ENCODE measurements at places on chromosomes 6 and 20. TPM values are rescaled to one million over a fixed set of nuclear protein-coding genes. Genes with fewer than 3 reads are reported as not detected.

DNA sequence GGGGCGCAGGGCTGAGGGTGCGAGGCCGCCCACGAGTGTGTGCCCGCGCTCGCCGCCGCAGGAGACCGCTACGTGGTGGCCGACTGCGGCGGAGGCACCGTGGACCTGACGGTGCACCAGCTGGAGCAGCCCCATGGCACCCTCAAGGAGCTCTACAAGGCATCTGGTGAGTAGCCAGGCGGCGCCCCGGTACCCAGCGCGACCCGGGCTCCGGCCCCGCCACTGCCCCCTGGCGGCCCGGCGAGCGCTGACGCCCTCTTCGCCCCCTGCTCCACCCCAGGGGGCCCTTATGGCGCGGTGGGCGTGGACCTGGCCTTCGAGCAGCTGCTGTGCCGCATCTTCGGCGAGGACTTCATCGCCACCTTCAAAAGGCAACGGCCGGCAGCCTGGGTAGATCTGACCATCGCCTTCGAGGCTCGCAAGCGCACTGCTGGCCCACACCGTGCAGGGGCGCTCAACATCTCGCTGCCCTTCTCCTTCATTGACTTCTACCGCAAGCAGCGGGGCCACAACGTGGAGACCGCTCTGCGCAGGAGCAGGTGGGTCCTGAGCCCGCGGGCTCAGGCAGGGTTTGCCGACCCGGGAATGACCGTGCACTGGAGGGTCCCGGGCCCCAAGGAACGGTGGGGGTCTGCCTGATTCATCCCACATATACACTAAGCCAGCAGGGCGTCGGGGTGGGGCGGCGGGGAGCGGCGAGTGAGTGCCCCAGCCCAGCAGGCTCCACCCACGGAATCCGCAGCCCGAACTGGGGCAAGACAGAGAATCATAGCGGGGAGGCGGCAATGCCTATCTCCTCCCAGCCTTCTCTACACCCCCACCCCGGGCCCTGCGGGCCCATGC is 17.4 kb downstream of the HSPA12B start:
- DNase-seq, result no peak

Gene FAM83C
- not detected for total RNA-seq

DNA sequence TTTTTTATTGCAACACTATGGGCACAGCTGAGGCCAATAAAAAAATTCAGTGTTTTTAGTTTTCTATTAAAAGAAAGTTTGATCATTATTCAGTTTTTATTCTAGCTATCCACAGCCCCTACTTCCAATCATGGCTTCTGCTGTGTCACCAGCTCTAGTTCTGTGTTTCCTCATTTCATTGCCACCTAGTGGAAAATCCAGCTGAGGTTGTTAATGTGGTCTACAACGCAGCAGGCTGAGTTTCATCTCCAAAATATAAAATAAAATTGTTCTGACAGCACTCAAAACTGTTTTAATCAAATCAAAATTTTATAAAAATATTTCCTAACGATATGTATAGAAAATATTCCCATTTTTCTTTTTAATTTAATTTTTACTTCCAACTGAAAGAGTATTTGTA is 13.6 kb downstream of the COL9A1 start:
- no peak for DNase-seq

- no peak for DNase-seq
These were observed 127.5 kb upstream of the SMLR1 start for GRCh38 chr6:130699742-130700141.

DNA sequence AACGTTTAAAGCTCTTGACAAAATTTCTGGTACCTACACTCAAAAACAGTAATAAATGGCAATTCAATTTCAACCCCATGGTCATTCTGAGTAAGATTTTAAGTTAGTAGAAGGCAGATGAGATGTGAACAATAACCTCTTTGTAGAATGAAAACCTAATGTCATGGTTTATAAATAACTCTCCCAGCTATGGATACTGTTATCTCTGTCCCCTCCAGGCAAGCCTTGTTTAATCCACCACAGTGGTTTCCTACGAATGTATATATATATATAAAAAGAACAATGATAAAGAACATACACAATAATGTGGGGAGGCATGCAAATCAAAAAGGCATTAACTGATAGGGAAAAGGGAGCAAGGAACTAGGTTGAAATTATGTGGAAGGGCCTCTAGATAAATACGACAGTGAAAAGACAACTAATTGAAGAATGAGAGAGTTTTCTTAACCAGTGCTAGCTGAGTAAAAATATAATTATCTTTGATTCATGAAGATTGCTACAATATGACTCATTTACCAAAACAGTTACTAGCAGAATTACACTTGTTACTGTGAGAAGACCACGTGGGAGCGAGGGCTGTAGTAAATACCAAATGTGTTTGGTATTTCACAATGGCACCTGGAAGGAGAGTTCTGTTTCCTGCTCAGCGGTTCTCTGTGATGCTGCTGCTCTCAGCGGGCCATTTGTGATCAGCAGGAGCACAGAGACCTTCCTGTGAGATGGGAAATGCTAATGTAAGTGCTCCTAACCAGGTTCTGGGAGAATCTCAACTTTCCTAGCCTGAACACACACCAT is 173.7 kb downstream of the MBOAT1 start:
- no peak for DNase-seq

Gene NOX3
- total RNA-seq, result not detected

DNA sequence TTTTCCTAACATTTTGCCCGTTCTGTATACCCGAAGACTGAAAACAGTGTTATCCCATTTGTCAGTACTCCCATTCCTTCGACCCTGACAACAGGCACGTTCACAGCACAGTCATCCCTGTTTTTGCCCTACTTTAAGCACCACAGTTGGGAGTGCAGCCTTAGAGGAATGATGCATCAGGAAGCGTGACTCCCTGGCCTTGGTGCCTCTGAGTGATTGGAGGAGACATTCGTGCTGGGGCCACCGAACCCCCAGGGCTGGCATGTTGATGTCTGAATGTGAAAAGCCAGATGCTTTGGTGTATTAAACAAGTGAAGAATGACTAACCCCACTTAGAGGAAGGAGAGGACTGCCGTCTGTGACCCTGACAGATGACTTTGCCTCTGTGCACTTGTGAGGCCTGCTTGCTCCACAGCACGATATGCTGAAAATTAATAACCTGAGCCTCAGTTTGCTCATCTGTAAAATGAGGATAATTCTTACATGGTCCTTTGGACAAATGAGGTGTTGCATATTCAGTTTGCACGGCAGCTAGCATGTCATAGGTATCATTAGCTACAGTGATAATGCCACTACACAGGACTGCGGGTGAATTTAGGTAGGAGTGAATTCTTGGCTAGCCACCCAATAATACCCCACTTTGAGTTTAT is 36.0 kb downstream of the STK35 start:
- no peak for DNase-seq

GRCh38 chr6:158357570-158358216 is 45.4 kb downstream of the TULP4 start:
- DNase-seq, result no peak

Gene PSORS1C2
- not detected for total RNA-seq

- DNase-seq, result no peak
These were observed 113.3 kb downstream of the HIVEP1 start for GRCh38 chr6:12125396-12125795.

DNA sequence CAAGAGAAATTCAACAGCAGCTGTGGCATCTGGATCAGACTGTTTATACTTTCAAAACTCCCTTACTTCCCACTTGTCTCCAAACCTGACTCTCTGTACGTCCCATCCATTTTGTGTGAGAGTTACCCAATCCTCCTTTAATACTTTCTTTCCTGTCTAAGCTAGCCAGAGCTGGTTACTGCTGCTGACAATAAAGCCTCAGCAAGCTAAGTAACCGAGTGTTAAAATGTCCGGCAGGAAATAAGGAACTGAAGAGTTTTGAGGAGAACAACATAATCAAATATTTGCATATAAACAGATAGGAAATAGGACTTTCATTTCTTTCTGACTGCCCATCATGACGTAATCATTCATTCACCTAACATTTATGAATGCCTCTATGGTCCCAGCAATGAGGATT is 11.6 kb downstream of the TMEM30A start:
- no peak for DNase-seq

DNA sequence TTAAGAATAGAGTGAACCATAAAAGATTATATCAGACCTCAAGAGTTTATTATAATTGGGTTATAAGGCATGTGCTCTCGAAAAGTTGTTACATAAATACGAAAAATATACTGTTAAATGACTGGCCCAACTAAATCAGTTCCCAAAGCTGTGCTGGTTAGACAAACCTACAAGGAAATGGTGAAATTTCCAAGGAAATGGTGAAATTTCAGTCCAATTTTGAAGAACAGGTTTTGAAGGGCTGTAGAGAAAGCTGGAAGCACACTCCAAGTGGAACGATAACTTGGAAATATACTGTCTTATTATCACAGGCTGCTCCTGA is 400 bp upstream of the TRMT11 start:
- DNase-seq, result no peak

- no peak for DNase-seq
These were observed 174.5 kb downstream of the WDR27 start for GRCh38 chr6:169527306-169527705.

DNA sequence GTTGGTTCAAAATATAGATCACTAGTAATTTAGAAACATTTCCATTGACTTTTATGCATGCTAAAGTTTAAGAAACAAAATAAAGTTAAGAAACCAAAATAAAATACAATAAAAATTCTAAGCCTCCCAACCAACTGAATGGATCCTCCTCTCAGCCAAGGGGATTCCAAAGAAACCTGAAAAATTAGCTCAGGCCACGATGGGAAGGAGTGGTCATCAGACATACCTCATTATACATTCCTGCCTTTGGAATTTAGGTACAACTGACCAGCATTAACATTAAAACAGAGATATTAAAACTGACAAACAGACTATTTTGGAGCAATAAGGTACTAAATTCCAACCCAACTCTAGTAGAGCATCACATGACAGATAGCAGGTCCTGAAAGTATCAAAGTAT is 275.2 kb downstream of the PKHD1 start:
- DNase-seq, result no peak

DNA sequence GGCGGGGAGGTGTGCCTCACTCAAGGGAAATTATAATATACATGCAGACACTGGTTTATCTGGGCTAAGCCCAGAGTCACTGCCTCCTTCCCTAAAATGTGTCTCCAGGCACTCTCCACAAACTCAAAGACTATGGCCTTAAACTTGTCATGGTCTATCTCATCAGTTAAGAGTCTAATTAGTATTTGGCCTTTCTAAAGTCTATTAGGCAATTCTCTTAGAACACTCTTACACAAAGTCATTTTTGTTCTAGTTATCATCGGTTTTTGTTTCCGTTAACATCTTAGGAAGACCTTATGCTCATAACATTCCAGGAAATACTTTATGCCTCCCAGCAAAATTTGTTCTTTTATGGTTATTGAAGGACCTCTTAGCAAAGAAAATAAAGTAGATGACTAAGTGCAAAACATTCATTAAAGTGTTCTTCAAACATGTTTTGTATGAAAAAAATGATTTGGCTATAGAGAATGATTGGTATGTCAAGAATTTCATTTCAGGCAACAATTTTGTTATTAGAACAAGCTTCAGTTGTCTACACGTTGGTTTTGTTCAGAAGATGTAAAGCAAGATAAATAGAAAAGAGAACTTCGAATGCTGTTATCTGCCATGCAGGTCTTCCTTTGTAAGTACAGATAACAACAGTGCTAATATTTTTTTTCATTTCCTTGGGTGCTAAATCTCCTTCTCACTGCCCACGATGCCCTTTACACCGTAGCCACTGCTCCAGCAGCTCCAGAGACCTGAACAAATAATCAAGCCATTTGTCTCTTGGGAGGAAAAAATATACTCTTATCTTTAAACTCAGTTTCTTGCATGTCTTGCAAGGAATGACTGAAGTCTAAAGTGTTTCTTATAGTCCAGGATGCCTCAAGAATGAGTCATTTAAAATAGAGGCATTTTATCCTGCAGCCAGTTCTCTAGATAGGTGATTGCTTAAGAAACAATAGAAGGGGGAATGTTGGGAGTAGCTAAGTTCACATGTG is 170.4 kb downstream of the HTR1B start:
- DNase-seq, result no peak

DNA sequence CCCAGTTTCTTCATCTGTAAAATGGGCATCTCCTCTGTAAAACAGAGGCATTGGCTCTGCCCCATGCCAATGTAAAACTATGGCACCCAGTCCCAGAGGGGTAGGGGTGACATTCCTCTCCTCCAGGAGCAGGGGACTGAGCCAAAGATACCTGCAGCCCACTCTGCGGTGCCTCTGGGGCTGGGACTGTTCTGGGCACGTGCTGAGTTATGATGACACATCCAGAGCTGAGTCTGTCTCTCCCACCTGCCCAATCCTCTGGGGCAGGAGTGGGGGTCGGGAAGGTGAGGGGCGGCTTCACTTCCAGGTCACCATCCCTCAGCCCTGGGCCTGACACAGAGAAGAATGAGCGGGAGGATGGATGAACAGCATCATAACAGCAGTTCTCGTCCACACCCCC is 29.9 kb downstream of the AAR2 start:
- DNase-seq, result no peak

GRCh38 chr6:53834132-53834531 is 39.3 kb downstream of the LRRC1 start:
- no peak for DNase-seq

GRCh38 chr6:9346923-9347322 is 911.6 kb upstream of the SLC35B3 start:
- no peak for DNase-seq

Gene GMPR
- 7.8 TPM for total RNA-seq

DNA sequence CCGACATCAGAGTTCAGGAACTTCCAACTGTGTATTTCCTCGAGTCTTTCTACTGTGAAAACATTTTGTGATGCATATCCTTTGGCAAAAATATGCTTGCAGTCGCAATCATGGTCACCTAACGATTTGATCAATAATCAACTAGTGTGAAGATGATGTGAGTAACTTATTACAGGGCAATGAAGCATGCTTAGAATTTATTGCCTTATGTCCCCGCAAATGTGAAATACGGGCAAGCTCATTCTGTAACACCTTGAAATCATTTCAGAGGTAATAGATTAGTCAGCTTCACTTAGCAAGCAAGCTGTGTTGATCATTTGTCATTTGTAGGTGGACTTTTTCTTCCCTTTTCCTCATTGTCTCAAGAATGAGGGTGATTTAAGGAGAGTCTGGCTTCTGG is 67.9 kb upstream of the DOK5 start:
- DNase-seq, result no peak

DNA sequence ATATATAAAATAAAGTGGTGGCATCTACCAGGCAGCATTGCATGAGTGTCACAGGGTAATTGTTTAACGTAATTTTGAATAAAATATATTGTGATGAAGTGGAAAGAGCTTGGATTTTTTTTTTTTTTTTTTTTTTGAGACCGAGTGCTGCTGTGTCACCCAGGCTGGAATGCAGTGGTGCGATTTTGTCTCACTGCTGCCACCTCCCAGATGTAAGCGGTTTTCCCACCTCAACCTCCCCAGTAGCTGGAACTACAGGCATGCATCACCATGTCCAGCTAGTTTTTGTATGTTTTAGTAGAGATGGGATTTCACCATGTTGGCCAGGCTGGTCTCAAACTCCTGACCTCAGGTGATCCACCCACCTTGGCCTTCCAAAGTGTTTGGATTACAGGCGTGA is 81.1 kb upstream of the SMIM8 start:
- DNase-seq, result no peak

- no peak for DNase-seq
These were observed 94.5 kb upstream of the MARCKS start for GRCh38 chr6:113762641-113763040.

- DNase-seq, result no peak
These were observed 56.9 kb downstream of the CD109 start for GRCh38 chr6:73752943-73753342.

- no peak for DNase-seq
These were observed 22.8 kb upstream of the PCMTD2 start for GRCh38 chr20:64232794-64233193.

Data from osteocyte (in vitro differentiated cells).